ENCODE measurements at places on chromosomes 11 and 22. TPM values are rescaled to one million over a fixed set of nuclear protein-coding genes. Genes with fewer than 3 reads are reported as not detected.

GRCh38 chr11:116502641-116503061 lies 270.1 kb downstream of the BUD13 start:
- H3K4me1 ChIP-seq: no peaks in the 10 kb centered on the region
- H3K27ac ChIP-seq: no peak overlapping the region
- no peak for ATAC-seq
- no peak overlapping the region for H3K4me3 ChIP-seq

Gene DNAJB13
- total RNA-seq: not detected

Gene KRTAP5-7
- total RNA-seq: not detected

GRCh38 chr11:2793701-2794045 lies 91.9 kb downstream of the CDKN1C start:
- no peak overlapping the region for H3K4me3 ChIP-seq
- H3K27me3 ChIP-seq: no peaks in the 10 kb centered on the region
- no peak overlapping the region for H3K27ac ChIP-seq
- ATAC-seq: no peak
- H3K4me1 ChIP-seq: no peaks in the 10 kb centered on the region

GRCh38 chr11:14703731-14704130 lies 60.1 kb downstream of the PDE3B start:
- H3K27me3 ChIP-seq: no peaks in the 10 kb centered on the region
- H3K36me3 ChIP-seq: no peaks in the 10 kb centered on the region

DNA sequence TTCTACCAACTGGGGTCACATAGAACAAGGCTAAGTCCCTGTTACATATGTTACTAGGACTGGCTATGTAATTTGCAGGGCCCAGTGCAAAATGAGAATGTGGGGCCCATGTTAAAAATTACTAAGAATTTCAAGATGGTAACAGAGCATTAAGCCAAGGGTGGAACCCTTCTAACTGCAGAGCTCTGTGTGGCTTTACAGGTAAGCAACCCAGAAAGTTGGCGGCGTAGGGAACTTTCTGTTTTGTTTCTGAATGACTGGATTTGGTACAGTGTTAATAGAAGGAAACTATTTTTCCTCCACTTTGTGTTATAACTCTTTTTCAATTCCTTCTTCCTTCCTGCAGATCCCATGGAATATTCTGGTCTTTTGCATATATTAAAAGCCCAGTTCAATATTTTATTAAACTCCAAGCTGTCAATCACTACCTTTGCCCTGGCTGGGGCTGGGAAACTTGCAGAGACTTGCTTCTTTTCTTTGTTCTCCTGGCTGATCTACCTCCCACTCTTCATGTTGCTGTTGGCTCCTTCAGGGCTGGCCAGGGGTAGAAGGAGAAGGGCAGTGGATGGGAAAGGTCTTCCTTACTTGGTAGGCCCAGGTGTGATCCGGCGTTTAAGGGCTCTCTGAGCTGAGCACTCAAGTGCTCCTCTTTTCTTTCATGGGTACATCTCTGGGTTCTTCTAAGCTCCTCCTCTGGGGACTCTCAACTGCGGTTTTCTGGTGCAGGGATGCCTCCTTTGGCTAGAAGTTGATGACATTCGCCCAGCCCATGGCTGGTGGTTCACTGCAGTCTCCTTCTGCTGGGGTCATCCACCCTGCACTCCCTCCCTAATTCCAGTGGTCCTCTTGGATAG lies 67.7 kb downstream of the SNX19 start:
- ATAC-seq: no peak
- no peaks in the 10 kb centered on the region for H3K27me3 ChIP-seq
- H3K36me3 ChIP-seq: no peaks in the 10 kb centered on the region
- H3K4me3 ChIP-seq: no peak overlapping the region
- no peaks in the 10 kb centered on the region for H3K4me1 ChIP-seq

Gene SCUBE2
- 13.1 TPM for total RNA-seq

Gene FDX1
- total RNA-seq: 15.8 TPM

DNA sequence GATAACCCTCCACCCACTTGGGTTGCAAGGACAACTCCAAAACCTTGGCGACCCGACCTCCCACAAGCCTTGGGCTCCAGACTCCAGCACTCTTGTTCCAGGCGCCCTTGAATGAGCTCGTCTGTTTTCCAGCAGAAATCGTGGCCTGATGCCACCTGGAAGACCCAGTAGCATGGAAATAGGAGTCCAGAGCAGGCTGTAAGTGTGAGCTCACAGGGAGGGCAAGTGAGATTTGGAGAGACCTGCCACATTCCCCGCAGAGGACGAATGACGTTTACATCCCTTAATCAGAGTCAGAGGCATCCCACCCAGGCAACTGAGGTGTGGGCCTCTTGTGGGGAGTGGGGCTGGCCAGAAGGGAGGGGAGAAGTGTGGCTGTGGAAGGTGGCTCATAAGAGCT lies 71.9 kb downstream of the LDLRAD3 start:
- no peaks in the 10 kb centered on the region for H3K27me3 ChIP-seq
- peak; percentile 52 for ATAC-seq
- no peaks in the 10 kb centered on the region for H3K36me3 ChIP-seq
- no peaks in the 10 kb centered on the region for H3K4me1 ChIP-seq

Gene TUT1
- total RNA-seq: 9.6 TPM

DNA sequence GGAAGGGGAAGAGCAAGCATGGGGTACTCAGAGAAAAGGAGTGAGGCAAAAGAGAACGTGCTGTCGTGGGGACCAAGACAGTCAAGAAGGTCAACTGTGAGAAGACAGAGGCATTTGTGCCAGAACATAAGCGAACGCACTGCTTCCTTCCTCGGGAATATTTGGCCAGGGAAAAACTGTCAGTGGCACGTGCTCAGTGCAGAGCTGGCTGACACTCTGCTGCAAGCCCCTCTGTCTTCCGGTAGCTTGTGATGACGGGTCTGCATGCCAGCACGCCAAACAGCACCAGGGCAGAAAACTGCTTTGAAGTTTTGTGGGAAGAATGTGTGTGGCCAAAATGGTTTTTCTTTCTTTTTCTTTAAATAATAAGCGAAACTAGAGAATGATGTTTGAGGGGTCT lies 60.6 kb downstream of the SMCO4 start:
- no peak for ATAC-seq
- H3K27ac ChIP-seq: no peak overlapping the region
- no peaks in the 10 kb centered on the region for H3K27me3 ChIP-seq
- H3K4me3 ChIP-seq: no peak overlapping the region
- H3K36me3 ChIP-seq: peaks cover 11% of the 10 kb centered on the region
- peaks cover 9% of the 10 kb centered on the region for H3K4me1 ChIP-seq

DNA sequence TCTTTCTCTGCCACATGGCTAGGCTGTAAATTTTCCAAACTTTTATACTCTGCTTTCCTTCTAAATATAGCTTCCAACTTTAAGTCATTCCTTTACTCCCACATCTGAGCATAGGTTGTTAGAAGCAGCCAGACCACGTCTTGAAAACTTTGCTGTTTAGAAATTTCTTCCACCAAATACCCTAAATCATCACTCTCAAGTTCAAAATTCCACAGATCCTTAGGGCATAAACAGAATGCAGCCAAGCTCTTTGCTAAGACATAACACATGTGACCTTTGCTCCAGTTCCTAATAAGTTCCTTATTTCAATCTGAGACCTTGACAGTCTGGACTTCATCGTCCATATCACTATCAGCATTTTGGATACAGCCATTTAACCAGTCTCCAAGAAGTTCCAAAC lies 749.9 kb downstream of the METTL15 start:
- H3K36me3 ChIP-seq: no peaks in the 10 kb centered on the region
- ATAC-seq: no peak
- no peaks in the 10 kb centered on the region for H3K4me1 ChIP-seq
- no peak overlapping the region for H3K27ac ChIP-seq
- no peaks in the 10 kb centered on the region for H3K27me3 ChIP-seq
- no peak overlapping the region for H3K4me3 ChIP-seq

- H3K4me3 ChIP-seq: no peak overlapping the region
- H3K27ac ChIP-seq: no peak overlapping the region
- H3K36me3 ChIP-seq: no peaks in the 10 kb centered on the region
- H3K4me1 ChIP-seq: peaks cover 21% of the 10 kb centered on the region
- no peak for ATAC-seq
These were observed 69.7 kb upstream of the LMO1 start for GRCh38 chr11:8333376-8333775.

GRCh38 chr11:98358551-98358950 lies 662.2 kb upstream of the CNTN5 start:
- H3K27ac ChIP-seq: no peak overlapping the region
- no peak for ATAC-seq
- no peaks in the 10 kb centered on the region for H3K27me3 ChIP-seq
- H3K4me3 ChIP-seq: no peak overlapping the region

DNA sequence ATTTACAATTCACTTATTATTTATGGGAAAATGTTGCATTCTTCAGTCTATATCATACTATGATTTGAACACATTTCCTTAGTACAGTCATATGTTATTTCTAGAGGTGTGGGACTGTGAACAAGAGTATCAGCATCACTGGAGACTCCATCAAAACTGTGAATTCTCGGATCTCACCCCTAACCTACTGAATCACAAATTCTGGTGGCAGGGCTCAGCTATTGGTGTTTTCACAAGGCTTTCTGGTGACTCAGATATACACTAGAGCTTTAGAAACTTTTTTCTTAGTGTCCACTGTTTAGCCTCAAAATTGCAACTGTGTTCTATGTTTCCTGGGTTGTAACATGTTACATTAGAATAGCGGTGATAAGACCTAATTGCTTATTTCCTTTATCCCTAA lies 352.9 kb upstream of the DDI1 start:
- no peak for ATAC-seq
- H3K27ac ChIP-seq: no peak overlapping the region
- no peak overlapping the region for H3K4me3 ChIP-seq
- no peaks in the 10 kb centered on the region for H3K36me3 ChIP-seq

- no peak overlapping the region for H3K4me3 ChIP-seq
- no peaks in the 10 kb centered on the region for H3K36me3 ChIP-seq
- H3K27me3 ChIP-seq: no peaks in the 10 kb centered on the region
- H3K27ac ChIP-seq: no peak overlapping the region
- peaks cover 36% of the 10 kb centered on the region for H3K4me1 ChIP-seq
These were observed 22.1 kb downstream of the GDPD5 start for GRCh38 chr11:75503531-75504099.

Gene MPPED2
- total RNA-seq: 3.8 TPM

Gene BMAL1
- total RNA-seq: 38.1 TPM

DNA sequence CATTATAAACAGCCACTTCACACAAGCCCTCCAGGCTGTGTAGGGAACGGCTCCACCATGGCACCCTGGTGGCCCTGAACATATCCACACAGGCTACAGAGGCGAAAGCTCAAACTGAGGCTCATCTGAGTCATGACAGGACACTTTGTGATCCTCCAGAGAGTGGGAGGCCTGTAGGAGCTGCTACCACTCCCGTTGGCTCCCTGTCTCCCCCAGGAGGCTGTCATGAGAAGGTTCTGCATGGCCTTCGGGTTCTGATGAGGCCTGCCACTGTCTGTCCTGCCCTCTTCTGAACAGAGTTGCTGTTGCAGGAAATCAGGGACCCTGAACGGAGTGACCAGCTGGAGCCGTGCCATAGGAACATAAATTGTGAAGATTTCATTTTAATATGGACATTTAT lies 23.8 kb upstream of the ALDH3B2 start:
- ATAC-seq: no peak
- no peaks in the 10 kb centered on the region for H3K36me3 ChIP-seq
- H3K27ac ChIP-seq: no peak overlapping the region
- no peaks in the 10 kb centered on the region for H3K4me1 ChIP-seq

DNA sequence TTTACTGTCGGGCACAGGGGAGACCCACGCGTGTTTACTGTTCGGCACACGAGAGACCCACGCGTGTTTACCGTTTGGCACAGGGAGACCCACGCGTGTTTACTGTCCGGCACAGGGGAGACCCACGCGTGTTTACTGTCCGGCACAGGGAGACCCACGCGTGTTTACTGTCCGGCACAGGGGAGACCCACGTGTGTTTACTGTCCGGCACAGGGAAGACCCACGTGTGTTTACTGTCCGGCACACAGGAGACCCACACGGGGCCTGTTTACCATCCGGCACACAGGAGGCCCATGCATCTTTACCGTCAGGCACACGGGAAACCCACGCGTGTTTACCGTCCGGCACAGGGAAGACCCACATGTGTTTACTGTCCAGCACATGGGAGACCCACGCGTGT lies 525.1 kb downstream of the BRD1 start:
- peaks cover 80% of the 10 kb centered on the region for H3K27me3 ChIP-seq
- no peak for ATAC-seq

Gene INS
- not detected for total RNA-seq

Gene DCDC1
- not detected for total RNA-seq

Gene DNAJB7
- total RNA-seq: not detected

- H3K27ac ChIP-seq: peak overlapping the region; percentile 85
- peaks cover 72% of the 10 kb centered on the region for H3K4me1 ChIP-seq
- peak; percentile 39 for ATAC-seq
- peaks cover 64% of the 10 kb centered on the region for H3K27me3 ChIP-seq
- peak overlapping the region; percentile 80 for H3K4me3 ChIP-seq
These were observed 723 bp upstream of the SCUBE1 start for GRCh38 chr22:43343670-43344519.

- no peak overlapping the region for H3K4me3 ChIP-seq
- H3K4me1 ChIP-seq: peaks cover 24% of the 10 kb centered on the region
- H3K27me3 ChIP-seq: no peaks in the 10 kb centered on the region
- H3K36me3 ChIP-seq: no peaks in the 10 kb centered on the region
These were observed 44.5 kb downstream of the NECTIN1 start for GRCh38 chr11:119684361-119685110.

GRCh38 chr11:134158023-134158422 lies 65.7 kb downstream of the NCAPD3 start:
- H3K27ac ChIP-seq: no peak overlapping the region
- H3K4me3 ChIP-seq: no peak overlapping the region
- peaks cover 89% of the 10 kb centered on the region for H3K36me3 ChIP-seq
- ATAC-seq: no peak
- no peaks in the 10 kb centered on the region for H3K4me1 ChIP-seq
- H3K27me3 ChIP-seq: no peaks in the 10 kb centered on the region

Gene NLRP14
- total RNA-seq: not detected

Gene SLC22A24
- total RNA-seq: not detected

GRCh38 chr11:73944085-73944484 lies 6.7 kb upstream of the DNAJB13 start:
- ATAC-seq: no peak
- H3K27ac ChIP-seq: no peak overlapping the region
- H3K4me1 ChIP-seq: no peaks in the 10 kb centered on the region
- no peak overlapping the region for H3K4me3 ChIP-seq

- no peak overlapping the region for H3K4me3 ChIP-seq
- H3K27ac ChIP-seq: no peak overlapping the region
- H3K36me3 ChIP-seq: no peaks in the 10 kb centered on the region
- no peaks in the 10 kb centered on the region for H3K4me1 ChIP-seq
- H3K27me3 ChIP-seq: no peaks in the 10 kb centered on the region
- ATAC-seq: no peak
These were observed 23.6 kb downstream of the NPAT start for GRCh38 chr11:108198833-108199232.

Data from gastroesophageal sphincter (tissue), 4 donors.